ENCODE measurements at places on chromosomes 2 and 18.

GRCh38 chr2:191748528-191749180 is 70.7 kb downstream of the NABP1 start:
- no peak for DNase-seq

GRCh38 chr2:226531061-226531810 is 268.4 kb downstream of the IRS1 start:
- no peak for DNase-seq

DNA sequence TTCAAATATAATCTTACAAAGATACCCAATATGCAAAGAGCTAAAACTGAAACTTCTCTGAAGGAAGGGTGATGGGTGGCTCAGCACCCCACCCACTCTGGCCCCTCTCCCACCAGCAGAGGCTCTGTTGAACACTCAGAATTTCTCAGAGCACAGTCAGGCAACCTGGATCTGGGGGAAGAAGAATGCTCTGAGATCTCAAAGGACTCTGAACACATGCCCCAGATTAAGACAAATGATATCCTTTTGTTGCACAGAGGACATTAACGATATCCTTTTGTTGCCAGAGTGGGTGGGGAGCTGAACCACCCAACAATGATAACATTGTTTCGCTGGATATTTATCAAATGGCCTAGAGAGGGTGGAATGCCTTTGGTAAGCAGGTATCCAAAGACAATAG is 104.8 kb downstream of the LBH start:
- no peak for DNase-seq

DNA sequence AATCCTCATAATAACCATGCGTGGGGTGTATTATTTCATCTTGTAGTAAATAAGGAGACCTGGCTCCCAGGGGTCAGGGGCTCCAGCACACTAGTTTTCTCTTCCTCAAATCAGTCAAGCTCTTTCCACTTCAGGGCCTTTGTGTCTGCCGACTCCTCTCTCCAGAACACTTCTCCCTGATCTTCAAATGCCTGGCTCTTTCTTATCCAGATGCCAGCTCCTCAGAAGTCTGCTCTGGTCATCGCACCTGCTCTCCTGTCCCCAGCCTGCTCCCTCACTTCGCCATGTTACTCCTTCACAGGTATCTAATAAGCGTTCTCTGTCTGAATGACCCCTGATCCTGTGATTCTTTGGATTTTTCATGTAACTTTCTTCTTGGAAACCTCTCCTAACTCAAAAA is 62.0 kb downstream of the GYPC start:
- no peak for DNase-seq

DNA sequence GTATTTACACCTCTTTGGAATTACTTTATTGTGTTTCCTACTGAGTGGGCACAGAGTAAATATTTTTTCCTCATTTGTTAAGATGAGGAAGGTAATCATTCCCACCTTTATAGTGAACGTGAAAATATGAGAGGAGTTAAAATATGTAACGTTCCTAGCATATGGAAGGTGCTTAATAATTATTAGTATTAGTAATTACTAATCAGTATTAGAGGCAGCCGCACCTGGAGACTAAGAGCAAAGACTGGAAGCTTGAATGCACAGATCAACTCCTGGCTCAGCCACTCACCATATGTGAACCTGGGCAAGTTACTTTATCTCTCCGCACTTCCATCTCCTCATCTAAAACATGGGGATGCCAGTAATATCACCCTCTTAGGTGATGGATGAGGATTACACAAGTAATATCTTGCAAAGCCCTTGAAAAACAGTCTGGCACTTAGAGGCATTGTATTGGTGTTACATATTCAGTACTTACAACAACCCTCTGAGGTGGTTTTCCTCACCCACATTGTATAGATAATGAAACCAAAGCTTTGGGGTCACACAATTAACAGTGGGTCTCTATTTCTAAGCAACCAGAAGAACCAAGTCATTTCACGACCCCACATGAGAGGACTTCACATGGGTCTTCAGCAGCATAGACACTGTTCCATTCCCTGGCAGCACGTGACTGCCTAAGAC is 100.3 kb upstream of the KCTD1 start:
- no peak for DNase-seq

GRCh38 chr2:73283545-73284295 is 558 bp downstream of the FBXO41 start:
- DNase-seq = no peak

DNA sequence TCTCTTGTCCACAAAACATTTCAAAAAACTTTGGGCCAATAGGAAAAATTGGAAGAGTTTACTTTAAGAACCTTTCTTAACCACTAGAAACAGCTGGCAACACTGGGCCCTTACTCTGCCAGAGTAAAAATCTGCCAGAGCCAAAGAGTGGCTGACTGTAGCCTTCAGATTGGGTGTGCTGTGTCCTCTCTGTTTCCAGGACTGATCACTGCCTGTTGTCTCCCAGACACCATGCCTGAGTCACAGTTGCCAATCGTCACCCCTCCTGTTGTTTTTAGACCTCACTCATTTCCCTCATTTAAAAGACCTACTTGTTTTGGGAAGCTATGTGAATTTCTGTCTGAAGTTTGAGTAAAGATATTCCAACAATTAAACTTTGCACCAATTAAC is 159.1 kb downstream of the PPP1R1C start:
- no peak for DNase-seq

DNA sequence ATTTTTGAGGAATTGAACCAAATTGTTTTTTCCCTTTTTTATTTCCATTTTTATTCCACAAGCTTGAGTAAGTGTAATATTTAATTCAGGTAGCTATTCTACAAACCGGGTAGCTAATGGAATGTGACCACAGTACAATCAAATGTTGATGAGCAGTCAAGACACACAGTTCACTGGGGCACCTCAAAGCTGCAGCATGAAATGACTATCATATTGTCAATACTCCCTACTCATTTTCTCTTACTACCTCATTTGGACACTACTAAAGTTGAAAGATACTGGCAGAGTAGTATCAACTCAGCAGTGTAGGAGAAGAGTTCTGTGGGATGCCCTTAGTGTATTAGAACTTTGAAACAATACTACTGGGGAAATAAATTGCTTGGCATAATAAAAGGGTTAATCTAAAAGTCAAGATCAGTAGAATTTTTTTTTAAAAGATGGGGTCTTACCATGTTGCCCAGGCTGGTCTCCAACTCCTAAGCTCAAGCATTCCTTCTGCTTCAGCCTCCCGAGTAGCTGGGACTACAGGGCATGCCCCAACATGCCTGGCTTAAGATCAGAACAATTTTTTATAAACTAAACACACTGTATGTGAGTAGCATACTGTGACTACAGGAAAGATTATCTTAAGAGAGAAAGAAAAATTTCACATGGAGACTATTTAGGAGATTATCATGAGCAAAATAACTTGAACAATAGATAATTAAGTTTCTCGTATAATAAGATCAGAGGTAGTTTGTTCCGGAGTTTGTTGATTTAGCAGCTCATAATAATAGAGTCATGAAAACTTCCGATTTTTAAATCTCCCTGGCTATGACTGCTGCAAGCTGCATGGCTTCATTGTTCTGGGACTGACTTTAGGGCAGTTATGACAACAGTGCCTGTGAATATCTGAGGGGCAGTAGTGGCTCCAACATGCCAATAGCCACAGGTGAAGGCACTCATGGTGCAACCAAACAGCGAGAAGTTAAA is 43.7 kb downstream of the MYO3B start:
- no peak for DNase-seq

DNA sequence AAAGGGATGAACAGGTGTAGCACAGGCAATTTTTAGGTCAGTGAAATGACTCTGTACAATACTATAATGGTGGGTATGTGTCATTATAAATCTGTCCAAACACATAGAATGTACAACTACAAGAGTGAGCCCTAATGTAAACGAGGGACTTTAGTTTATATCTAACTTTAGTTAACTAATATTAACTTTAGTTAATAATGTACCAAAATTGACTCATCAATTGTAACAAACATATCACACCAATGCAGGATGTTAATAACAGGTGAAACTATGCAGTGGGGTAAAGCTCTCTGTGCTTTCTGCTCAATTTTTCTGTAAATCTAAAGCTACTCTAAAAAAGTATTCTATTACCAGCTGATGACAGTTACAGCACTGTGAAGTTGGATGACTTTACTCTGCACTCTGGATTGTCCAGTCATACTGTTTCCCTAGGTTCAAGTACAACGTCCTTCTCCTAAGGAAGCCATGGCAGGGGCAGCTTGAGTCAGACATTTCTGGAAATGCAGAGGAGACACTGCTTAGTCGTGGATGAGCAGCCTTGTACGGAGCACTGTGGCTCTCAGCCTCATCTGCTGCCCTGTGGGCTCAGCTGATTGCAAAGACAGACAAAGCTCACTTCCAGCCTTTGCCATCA is 26.1 kb downstream of the TGFA start:
- DNase-seq = no peak

DNA sequence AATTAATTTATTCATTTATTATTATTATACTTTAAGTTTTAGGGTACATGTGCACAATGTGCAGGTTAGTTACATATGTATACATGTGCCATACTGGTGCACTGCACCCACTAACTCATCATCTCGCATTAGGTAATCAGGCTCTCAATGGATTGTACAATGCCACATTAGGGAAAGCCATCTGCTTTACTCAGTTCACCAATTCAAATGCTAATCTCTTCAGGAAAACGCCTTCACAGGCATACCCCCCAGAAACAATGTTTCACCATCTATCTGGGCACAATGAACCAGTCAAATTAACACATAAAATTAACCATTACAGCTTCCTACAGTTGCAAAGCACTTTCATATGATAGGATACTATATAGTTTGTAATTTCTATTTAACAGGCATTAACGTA is 84.8 kb upstream of the DNAJC10 start:
- no peak for DNase-seq

- no peak for DNase-seq
Observed at GRCh38 chr2:152874955-152875354, 156.5 kb downstream of the ARL6IP6 start.

- no peak for DNase-seq
Observed at GRCh38 chr2:70094171-70094977, 7.1 kb downstream of the PCBP1 start.

DNA sequence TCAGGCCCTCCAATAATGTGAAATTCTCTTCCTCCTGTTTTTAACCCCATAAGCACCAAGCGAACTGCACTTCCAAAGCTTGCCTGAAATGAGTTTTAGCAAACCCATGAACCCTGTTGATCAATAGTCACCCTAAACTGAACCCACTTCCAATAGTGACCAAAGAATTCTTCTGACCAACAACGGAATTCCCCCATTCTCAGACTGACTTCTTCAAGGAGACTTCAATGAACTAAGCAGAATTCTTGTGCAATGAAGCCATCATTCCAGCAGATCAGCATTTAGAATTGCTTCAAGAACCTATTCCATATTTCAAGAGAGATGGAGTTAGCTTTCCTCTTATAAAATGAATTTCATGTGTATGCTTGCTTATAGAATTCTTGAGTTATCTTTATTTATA is 176.9 kb upstream of the FN1 start:
- no peak for DNase-seq

GRCh38 chr2:231568785-231569435 is 23.8 kb upstream of the TEX44 start:
- DNase-seq = no peak

DNA sequence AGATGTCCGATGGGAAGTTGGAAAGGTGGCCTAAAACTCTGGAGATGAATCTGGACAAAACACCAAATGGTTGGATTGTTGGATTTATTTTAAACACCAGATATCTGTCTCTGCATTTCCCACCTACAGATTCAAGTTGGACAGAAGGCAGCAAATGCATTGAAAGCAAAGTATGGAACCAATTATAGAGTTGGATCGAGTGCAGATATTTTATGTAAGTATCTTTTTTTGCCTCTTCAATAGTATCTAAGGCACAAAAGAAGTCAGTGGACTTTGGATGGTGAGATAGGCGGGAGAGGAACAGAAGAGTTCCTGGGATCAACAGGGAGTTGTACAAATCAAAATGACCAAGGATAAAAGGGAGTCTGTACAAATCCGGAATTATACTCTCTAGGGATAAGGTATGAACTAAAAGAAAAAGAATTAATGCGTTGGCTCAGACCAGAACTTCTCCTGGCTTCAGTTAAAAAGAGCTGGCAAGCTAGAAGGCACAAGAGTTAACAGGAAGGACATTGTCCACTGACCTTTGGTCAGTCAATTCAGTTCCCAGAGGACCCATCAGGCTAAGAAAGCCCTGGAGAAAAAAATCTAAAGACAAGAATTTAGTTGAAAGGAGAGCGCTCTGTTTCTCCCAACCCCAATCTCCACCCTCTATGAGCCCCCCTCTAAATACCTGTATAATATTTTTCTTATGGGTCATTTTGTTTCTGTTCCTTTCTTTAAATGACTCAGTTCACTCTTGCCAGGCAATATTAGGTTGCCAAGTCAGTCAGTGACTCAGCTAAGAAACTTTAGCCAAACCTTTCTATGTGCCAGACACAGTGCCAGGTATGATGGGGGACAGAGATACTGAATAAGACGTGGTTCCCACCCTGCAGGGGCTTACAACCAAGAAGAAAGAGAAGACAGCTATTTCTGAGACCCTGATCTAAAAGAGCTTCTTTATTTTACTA is 29.1 kb downstream of the CPO start:
- DNase-seq = no peak

- DNase-seq = no peak
Observed at GRCh38 chr2:611519-611918, 65.7 kb downstream of the TMEM18 start.

GRCh38 chr18:54250846-54251261 is 18.5 kb upstream of the POLI start:
- DNase-seq = no peak

GRCh38 chr18:49055754-49056172 is 105.0 kb upstream of the SMAD7 start:
- peak; percentile 88 for DNase-seq

GRCh38 chr2:240947176-240947575 is 41.0 kb downstream of the CROCC2 start:
- no peak for DNase-seq

Measured in GF-D8 (cell line).